Effector CD8-positive, alpha-beta T cell (primary cell): ENCODE measurements at places on chromosomes 12 and 14.

DNA sequence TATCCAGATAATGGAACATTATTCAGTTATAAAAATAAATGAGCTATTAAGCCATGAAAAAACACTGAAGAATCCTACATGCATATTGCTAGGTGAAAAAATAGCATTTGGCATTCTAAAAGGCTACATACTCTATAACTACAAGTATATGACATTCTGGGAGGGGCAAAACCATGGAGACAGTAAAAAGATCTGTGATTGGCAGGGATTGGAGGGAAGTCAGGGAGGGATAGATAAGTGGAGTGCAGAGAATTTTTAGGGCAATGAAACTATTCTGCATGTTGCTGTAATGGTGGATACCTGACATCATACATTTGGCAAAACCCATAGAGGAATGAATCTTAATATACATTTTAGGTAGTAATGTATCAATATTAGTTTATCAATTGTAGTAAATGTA, 63.1 kb upstream of the SLC38A2 start:
- DNase-seq, result no peak

- DNase-seq, result no peak
Observed at GRCh38 chr12:71578694-71579258, 84.9 kb downstream of the ZFC3H1 start.

DNA sequence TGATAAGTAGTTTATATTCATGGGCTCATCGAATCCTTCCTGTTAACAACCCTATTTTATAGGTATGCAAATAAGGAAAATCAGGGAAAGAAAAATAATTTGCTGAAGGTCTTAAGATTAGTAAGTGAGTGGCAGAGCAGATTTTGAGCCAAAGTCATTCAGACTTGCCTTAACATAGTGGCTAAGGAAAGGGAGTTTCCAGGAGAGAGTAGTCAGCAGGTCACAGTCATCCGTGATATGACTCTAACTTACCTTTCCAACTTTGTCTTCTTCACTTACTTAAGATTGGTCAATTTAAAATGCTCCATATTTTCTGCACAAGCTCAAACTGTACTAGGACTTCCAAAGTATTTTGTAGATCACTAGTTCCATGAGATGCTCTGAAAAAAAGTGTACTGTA, 46.6 kb downstream of the AKAP6 start:
- DNase-seq, result no peak

DNA sequence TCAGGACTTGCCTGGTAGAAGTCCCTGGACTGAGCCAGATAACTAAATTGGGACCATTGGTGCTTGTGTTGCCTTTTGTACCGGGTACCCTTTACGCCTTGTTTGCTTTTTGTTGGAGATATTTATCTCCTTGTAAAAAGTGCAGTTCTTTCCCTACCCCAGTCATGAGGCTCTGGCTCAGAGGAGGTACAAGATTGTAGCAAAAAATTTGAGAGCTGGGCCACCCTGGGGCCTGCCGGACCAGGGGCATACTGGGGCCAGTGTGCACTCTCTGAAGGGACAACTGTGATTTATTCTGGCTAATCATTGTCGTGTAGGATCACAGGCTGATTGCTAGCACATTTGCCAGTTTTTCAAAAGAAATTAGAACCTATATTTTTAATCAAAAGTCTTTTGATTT, 13.2 kb downstream of the TPCN1 start:
- no peak for DNase-seq

- no peak for DNase-seq
Observed at GRCh38 chr14:68539241-68539737, 253.6 kb downstream of the ZFP36L1 start.

GRCh38 chr12:123595729-123596128, 6.2 kb upstream of the DDX55 start:
- no peak for DNase-seq

GRCh38 chr12:82730953-82731459, 44.3 kb downstream of the TMTC2 start:
- no peak for DNase-seq

DNA sequence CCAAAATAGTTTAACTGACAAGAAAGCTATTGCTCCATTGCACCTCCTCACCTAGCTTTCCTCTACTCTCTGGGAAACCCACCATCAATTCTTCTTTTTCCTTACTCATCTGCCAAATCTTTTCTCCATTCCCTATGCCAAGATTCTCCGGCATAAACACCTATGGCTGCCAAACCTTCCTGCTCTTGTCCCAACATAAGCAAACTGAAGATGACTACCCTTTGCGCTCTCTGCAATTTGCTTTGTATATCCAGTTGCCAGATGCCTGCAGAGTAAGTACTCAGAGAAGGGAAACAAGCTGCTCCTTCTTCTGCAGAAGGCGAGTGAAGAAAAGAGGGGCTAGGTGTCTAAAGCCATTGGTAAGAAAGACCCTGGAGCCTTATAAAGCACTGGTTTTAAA, 11.5 kb downstream of the PTGER2 start:
- no peak for DNase-seq

- DNase-seq, result no peak
Observed at GRCh38 chr12:51021694-51022093, 4.5 kb downstream of the SLC11A2 start.

DNA sequence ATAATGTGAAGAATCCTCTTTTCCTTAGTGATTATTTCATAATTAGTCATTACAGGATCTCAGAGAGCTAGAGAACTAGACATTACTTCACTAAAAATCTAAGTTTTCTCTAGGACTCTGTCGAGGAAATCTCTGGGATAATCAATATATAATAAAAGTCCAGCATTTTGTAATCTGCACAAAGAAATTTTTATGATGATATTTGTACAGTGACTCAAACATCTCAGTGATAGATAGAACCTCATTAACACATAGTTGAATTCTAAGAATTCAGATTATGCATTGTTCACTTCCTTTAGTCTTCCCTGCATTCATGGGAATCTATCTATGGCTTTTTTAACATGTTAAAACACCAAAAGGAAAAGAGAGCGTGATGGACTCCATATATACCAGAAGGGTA, 11.0 kb downstream of the ITPR2 start:
- DNase-seq, result no peak

GRCh38 chr12:10943167-10943566, 4.1 kb upstream of the TAS2R14 start:
- no peak for DNase-seq

GRCh38 chr12:90823859-90824258, 131.1 kb downstream of the CCER1 start:
- DNase-seq, result no peak

- DNase-seq, result no peak
Observed at GRCh38 chr14:99118046-99118721, 153.8 kb downstream of the BCL11B start.

DNA sequence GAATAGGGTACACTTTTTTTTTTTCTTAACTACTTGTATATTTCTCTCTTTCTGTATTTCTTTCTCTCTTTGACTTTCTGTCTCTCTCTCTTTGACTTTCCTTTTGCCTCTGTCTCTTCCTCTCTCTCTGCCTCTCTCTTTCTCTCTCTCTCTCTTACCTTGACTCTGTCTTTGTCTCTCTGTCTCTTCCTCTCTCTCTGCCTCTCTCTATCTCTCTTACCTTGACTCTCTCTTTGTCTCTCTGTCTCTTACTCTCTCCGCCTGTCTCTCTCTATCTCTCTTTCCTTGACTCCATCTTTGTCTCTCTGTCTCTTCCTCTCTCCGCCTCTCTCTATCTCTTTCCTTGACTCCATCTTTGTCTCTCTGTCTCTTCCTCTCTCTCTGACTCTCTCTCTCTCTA, 62.4 kb upstream of the PRMT8 start:
- DNase-seq, result no peak

DNA sequence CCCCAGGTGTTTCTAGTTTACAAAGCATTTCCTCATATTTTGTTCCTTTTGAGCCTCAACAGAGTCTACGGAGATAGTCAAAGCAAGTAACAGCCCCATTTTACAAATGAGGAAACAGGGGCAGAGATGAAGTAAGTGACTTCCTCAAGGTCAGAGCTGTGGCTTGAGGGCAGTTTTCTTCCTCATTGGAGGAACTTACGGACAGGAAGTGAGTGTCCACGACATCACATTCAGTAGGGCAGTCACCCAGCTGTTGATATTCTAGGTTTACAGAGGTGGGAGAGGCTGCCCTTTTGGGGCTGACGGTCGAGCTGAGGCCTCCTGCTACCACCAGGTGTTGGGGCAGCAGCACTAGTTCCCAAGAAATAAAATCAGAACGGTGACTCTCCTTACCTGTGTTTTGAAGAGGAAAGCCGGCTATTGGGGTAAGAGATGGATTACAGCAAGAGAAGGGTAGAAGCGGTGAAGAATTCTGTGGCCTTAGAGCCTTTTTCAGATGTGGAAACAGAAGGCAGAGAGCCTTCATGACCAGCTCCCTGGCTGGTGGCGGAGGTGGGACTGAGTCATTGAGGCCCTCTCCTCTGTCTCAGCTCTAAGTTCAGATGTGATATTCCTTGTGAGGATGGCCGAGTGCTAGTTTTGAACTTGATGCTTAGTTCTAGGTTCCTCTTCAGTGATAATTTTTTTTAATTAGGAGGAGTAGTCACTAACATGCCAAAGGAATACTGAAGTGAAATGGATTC, 41.7 kb downstream of the SUSD6 start:
- DNase-seq, result no peak

- DNase-seq, result no peak
Observed at GRCh38 chr14:86518298-86518697, 988.4 kb downstream of the FLRT2 start.

GRCh38 chr12:18882690-18883089, 144.8 kb downstream of the CAPZA3 start:
- DNase-seq, result no peak

DNA sequence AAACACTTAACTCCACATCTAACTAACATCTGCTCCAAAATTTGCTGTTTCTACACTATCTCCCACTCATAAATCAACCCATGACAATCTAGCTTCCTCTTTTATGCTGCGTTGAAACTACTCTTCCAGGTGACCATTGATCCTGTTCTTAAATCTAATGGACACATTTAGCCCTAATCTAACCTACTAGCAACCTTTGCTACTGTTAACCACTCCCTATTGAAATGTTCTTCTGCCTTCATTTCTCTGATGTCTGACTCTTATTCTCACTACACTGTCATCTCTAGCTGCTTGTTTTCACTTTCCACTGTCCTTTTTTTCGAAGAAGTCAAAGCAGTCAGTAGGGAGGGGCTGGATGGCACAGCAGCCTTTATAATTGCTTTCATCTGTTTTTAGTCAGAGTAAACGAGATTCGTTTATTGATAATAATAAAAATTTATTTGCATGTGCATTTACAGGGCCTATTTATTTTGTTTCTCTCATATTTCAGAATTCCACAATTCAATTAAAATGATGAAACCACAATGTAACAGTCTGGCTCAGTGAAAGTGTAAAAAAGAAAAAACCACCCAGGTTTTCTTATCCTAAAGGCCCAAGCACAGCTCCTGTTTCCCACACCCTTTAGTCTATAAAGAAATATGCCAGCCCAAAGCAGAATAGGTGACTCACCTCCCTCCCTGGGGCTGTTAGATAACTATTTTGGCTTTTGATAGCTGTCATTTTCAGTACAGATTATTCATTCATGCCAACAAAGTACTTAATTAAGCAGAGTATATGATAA, 44.9 kb downstream of the ATP2B1 start:
- no peak for DNase-seq

DNA sequence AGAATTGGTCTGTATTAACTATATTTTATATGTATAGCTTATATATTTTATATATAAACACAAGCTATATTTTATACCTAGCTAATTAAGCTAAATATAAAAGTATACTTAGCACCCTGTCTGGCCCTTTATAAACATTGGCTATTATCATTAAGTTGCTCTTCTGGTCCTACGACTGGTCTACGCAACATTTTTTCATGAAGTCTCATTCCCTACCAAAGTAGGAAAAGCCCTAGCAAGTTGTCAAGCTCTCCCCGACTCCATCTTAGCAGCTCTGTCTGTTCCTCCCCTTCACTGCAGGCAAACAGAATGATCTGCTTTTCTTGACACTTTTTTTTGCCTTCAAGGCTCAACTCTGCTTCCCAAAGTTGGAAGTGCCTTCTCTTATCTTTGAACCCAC, 36.7 kb upstream of the ELK3 start:
- DNase-seq, result no peak
